ENCODE measurements at places on chromosomes 5 and 9.

- no peak for DNase-seq
Measured at GRCh38 chr5:127684726-127685467, 18.3 kb upstream of the CCDC192 start.

DNA sequence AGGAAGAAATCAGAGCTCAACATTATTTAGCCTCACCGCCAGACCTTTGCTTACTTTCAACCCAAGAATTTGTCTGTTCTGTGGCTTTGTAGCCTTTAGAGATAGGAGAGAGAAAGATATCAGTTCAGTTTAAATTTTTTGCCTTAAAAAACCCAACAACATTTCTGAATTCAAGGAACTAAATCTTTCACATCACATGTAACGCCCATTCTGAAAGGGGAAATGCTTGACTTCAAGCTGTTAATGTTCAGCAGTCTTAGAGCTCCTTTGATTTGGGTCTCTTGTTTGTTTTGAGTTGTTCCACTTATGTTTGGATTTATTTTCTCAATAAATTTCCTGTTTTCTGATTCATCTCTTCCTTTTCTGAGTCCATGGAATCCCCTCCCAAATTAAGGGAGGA lies 294.5 kb downstream of the ARHGAP26 start:
- DNase-seq: no peak

DNA sequence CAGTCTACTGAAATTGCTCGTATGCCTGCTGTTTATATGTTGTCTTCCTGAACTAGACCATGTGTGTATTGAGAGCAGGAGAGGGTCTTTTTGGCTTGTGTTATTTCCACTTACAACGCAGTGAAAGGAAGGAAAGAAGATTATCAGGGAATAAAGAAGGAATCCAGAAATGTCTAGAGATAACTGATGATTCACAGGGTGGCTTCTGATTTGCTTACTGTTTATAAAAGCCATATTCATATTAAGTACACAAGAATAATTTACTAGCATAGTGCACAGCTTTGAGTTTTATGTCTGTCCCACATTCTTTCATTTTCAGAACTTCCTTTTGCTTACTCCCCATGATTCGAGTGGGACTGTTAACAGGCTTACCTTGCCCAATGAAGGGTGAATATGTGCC lies 72.1 kb downstream of the PRLR start:
- DNase-seq: no peak

DNA sequence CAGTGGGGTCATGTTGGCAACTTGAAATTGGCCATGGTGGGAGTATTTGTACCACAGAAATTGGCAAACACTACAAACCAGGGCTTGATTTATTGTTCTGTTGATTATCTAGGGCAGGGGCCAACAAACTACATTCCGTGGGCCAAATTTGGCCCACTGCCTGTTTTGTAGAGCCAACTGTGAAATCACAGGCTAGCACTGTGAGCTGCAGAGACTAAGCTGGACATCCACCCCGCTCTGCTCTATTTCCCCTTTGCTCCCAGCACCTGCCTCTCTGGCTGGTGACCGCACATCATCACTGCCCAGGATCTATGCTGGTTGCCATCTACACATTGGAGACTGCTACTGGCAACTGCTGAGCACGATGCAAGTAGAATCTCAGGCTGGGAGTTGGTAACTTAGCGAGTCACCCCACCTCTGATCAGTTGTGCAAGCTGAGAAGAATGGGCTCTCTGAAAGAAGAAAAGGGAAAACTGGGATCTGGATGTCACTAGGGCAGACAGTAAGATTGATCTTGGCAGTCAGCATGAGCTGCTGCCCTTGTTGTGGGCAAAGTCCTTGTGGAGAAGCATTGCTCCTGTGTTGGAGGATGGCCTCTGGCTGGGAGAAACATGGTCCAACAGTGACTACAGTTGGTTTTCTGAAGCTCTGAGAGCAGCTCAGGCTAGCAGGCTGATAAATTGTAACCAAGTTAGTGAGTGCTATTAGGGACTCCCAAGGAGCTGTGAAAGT lies 144.7 kb upstream of the RAD23B start:
- no peak for DNase-seq

DNA sequence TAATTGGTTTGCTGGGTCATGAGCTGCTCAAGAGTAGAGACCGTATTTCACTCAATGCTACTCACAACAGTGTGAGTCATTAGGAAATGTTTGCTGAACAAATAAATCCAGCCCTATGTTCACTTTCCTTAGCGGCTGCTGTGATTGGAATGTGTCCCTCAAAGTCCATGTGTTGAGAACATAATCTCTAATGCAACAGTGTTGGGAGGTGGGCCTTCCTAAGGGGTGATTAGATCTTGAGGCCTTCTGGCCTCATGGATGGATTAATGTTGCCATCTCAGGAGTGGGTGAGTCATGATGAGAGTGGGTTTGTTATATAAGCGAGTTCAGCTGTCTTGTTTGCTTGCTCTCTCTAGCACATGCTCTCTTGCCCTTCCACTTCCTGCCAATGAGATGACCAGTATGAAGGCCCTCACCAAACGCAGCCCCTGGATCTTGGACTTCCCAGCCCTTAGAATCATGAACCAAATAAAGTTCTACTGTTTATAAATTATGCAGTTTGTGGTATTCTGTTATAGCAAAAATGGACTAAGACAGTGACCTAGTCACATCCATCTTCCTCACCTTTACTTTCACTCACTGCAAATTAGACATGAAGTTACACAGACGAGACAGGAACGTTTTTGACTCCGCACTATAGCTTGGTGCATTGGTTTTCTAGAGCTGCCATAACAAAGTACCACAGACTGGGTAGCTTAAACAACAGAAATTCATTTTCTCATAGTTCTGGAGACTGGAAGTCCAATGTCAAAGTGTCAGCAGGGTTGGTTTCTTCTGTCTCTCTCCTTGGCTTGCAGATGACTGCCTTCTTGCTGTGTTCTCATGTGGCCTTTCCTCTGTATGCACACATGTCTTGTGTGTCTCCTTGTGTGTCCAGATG lies 50.9 kb upstream of the FAM169A start:
- no peak for DNase-seq

- no peak for DNase-seq
Measured at GRCh38 chr5:107467137-107467932, 203.4 kb downstream of the EFNA5 start.

GRCh38 chr9:133571896-133572595 lies 37.1 kb downstream of the FAM163B start:
- no peak for DNase-seq

DNA sequence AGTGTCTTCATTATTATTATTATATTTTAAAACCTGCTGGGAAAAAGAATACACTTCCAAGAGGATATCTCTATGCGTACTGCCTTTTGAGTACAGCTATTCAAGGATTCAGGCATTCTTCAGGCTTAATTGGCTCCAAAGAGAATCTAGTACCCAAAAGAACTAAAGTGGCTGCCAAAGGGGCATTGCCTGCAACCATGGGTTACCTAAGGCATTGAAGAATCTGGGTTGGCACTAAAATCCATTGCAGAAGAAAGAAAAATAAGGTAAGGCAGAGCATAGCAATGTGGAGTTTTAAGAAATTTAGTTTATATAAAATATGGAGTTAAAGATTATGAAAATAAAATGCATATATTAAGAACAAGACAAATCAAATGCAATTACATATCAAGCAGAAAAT lies 223.5 kb downstream of the TMEM161B start:
- DNase-seq: peak; percentile 68

DNA sequence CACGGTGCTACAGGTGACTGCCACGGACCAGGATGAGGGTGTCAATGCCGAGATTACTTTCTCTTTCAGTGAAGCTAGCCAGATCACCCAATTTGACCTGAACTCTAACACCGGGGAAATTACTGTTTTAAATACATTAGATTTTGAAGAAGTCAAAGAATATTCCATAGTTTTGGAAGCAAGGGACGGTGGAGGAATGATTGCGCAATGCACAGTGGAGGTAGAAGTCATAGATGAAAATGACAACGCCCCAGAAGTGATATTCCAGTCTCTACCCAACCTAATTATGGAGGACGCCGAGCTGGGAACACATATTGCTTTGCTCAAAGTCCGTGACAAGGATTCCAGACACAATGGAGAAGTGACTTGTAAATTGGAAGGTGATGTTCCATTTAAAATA lies 1.2 kb downstream of the PCDHGB4 start:
- no peak for DNase-seq

DNA sequence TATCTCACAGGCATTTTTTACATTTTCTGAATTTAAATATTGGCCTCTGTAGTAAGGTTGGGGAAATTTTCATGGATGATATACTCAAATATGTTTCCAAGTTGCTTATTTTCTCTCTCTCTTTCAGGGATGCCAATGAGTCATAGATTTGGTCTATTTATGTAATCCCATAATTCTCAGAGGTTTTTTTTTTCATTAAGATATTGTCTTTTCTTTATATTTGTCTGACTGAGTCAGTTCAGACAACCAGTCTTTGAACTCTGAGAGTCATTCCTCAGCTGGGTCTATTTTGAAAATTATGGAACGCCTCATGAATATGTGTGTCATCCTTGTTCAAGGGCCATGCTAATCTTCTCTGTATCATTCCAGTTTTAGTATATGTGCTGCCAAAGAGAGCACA lies 223.2 kb downstream of the PCSK1 start:
- peak; percentile 64 for DNase-seq

GRCh38 chr5:151923866-151924476 lies 680 bp downstream of the GLRA1 start:
- DNase-seq: peak; percentile 88

DNA sequence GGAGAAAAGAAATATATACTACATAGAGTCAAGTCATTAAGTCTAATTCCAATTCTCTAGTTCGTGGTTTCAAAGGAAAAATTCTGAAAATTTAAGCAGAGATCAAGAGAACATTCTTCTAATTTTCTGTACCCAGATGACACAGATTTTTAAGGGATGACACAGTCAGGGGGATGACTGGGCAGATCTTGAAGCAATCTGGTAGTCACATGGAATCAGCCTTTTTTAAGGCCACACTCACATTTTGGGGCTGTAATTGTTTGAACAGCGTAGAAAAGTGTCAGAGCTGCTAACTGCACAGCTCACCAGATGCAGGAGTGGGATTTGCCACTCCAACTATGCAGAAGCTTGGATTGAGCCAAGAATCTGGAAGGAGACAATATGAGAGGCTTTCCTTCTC lies 20.4 kb downstream of the PDE4D start:
- DNase-seq: no peak

GRCh38 chr9:135151757-135152613 lies 64.5 kb downstream of the OLFM1 start:
- DNase-seq: no peak

- DNase-seq: no peak
Measured at GRCh38 chr9:120374239-120374638, 205.7 kb downstream of the CDK5RAP2 start.

DNA sequence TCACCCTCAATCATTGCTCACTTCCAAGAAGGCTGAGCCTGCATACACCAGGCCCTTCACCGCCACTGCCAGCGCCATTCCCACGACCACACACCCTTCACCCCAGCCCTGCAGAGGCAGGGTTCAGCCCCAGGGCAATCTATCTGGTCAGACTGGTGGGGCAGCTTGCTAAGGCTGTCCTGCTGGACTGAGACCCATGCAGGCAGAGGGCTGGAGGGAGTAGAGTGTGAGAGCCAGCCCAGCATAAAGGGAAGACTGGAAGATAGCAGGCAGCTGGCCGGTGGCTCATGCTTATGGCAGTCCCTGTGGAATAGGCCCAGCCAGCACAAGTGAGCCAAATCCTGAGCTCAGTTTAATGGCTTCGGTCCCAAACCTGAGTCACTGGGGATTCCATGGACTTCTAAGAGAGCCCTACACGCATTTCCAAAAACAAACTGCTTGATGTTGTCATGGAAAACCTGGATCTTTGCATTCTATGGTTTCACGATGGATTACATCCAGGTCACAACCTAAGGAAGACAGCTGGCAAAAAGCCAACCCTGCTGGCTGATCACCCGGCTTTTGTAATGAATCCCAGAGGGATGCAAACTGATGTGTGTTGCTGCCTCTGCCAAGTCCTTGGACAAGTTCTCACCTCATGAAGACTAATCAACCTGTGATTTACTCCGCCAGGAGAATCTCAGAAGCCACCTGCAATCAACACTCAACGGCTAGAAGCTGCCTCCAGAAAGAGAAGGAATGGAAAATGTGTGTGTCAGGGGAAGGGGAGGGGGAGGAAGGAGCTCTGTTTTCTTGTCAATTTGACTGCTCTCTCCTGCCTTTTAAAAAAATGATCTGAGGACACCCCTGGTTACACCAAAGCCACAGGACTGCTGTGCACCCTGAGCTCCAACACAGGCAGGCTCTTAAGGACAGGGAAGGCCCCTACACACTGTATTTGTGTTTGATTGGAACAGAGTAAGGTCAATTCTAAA lies 143.6 kb downstream of the LHFPL2 start:
- DNase-seq: peak; percentile 72

DNA sequence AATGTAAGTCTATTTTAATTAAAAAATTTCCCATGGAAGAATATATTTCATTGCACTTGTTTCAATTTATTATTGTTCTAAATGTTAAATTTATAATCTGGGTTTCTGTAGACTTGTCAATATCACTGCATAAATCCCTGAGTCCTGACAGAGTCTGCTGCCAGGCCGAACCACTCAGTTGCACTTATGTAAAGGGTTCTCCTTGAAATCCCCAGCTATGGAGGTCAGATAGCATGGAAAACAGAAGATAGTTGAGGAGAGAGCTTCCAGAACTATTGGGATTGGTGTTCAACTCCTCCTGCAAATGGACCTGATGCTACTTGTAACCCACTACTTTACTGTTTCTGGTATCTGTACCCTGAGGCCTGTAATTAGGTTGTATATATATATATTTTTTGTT lies 37.2 kb downstream of the KDM4C start:
- DNase-seq: no peak

DNA sequence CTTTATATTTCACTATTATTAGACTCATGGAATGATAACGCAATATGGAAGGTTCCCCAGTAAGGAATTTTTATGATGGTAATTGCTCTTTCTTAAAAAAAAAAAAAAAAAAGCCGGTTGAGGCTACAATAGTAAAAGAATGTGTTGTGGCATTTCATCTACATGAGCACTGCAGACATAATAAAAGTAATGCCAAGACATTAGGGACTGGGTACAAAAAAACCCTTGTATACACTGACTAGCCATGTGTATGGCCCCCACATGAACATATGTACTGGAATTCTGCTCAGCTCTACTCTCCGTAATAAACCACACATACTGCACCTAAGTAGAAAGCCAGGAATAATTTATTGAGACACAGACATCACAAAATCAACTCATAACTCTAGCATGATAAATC lies 218.4 kb downstream of the ADAMTS6 start:
- DNase-seq: no peak

- no peak for DNase-seq
Measured at GRCh38 chr9:117340422-117340821, 74.4 kb downstream of the ASTN2 start.

GRCh38 chr9:21835121-21835520 lies 32.7 kb downstream of the MTAP start:
- no peak for DNase-seq

DNA sequence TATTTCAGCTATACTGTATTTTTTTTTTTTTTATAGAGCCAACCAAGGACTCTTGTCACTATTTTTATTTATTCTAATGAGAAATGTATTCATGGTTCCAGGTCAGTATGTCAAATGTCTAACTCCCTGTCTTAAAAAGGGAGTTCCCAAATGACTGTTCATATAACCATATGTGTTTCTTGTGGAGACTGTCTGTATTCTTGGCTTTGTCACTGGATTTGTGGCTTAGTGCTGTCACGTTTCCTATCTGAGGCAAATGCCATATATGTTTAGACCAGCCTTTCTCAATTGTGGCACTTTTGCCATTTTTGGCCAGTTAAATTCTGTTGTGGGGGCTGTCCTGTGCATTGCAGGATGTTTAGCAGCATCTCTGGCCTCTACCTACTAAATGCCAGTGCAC lies 3.1 kb downstream of the GCNT1 start:
- DNase-seq: no peak
